Germinal center (tissue), 1 donor: ENCODE measurements at places on chromosomes 7 and 10.

DNA sequence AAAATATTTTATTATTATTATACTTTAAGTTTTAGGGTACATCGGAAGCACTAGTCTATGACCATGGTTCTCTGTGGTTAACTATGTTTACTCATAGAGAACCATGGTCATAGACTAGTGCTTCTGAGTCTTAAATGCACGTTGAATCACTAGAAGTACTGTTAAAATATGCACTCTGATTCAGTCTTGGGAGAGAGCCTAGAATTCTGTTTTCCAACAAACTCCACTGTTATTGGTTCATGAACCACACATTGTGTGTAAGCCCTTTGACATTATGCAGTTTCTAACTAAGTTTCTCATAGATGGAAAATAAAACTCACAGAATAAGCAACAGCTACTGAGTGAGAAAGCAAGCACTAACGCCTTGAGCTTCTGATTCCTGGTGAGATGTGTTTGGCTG is 1120.6 kb downstream of the SORCS1 start:
- DNase-seq, result no peak

- DNase-seq, result no peak
These were observed 14.5 kb upstream of the C1QL3 start for GRCh38 chr10:16536155-16536554.

DNA sequence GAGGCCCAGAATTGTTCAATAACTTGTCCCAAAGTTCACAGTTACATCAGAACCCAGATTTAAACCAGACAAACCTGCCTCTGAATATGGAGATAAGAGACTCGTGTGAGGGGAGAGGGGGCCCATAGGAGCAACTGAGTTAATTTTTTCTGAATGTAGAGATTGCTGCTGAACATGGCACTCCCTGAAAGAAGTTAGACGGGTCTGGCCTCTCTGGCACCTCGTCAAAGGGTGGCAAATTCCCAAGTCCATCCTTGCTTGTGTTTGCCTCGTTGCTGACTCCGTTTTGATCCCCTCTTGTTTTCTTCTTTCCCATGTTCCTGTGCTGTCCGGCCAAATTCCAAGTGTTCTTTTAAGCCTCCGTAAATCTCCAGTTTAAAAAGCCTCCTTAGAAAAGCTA is 35.2 kb upstream of the YAE1 start:
- DNase-seq, result no peak

- DNase-seq, result no peak
These were observed 361 bp upstream of the PLXDC2 start for GRCh38 chr10:19815731-19816410.

GRCh38 chr7:133540096-133540860 is 287.4 kb downstream of the EXOC4 start:
- DNase-seq, result no peak

DNA sequence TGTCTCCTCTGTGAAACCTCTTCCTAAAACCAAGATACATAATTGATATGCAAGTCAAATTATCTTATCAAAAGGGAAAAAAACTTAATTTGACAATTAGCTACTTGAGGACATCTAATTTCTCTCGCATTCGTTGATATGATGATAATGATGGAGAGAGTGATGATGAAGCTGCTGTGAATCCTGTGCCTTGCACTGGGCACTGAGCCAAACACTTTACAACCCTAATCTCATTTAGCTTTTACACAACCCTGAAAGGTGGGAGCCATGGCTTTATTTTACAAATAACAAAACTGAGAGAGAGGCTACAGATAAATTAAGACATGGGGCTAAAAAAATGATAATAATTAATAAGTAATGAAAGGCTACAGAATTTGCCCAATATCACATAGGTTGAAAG is 176.0 kb downstream of the NOC3L start:
- DNase-seq, result no peak
